ENCODE measurements at places on chromosomes 11 and 22.

DNA sequence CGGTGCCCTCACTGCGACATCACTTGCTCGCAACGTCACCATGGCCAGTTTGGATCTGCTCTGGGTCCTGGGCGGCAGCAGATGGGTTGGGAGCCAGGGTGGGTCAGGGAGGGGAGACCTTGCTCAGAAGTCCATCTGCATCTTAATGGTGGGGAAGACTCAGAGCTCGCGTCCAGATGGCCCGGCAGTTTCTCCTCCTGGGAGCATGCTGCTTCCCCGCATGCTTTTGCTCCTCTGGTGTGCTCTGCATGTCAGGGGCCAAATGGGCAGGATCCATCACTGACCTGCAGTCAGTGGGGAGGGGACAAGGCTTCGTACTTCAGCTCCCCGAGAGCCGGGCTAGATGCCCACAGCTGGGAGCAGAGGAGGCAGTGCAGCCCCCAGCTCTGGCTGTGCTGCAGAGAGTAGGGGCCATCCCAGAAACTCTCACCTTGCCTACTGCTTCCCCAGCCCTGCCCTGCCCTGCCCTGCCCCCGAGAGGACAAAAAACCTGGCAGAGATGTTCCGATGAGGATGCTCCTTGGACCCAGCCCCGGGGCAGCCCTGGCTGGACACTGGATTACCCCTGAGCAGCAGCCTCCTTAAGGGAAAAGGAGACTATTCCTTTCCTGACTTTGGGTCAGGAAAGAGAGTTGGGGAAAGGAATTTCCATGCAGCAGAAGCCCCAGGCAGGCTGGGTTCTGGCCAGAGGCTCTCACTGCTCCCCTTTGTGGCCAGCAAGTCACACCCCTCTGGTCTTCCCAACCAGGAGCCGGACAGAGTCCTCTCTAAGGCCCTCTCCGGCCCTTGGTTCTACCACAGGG, 149.9 kb downstream of the PKNOX2 start:
- DNase-seq: no peak

GRCh38 chr11:7351228-7351627, 99.5 kb downstream of the SYT9 start:
- DNase-seq: no peak

- peak; percentile 48 for DNase-seq
These were observed 56.7 kb upstream of the RAB38 start for GRCh38 chr11:88231894-88232482.

GRCh38 chr11:33558097-33558496, 142.5 kb downstream of the C11orf91 start:
- DNase-seq: no peak

DNA sequence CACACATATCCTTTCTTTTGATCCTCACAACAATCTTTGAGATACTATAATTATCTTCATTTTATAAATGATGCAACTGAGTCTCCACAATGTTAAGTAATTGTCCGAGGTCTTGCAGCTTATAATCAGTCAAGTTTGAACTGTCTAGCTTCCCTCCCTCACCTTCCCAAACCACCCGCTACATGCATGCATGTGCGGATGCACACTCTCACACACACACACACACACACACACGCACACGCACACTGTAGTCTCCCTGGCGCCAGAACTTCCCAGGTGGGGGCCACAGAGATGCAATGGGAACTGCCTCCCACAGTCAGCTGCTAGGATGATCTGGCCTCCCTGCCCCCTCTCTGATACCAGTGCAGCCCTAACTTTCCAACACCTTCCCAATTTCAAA, 501.3 kb downstream of the BUD13 start:
- DNase-seq: no peak

GRCh38 chr22:26409719-26410335, 19.2 kb upstream of the ASPHD2 start:
- DNase-seq: no peak

DNA sequence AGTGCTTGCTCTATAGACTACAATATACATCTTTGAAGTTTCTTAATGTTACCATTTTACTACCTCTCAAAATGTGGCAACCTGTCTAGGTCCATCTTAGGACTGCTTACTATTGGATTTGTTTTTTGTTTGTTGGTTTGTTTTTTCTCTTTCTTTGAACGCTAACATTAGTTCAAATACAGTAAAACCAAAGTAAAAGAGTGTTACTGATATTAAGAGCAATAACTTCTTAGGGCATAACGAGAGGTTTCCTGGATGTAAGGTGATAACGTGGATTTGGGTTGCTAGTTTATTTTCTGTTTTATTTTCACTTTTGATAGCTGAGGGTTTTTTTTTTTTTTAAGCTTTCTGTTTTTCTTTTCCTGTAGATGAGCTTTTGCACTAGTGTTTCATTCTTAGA, 43.6 kb downstream of the TMEM135 start:
- peak; percentile 14 for DNase-seq

DNA sequence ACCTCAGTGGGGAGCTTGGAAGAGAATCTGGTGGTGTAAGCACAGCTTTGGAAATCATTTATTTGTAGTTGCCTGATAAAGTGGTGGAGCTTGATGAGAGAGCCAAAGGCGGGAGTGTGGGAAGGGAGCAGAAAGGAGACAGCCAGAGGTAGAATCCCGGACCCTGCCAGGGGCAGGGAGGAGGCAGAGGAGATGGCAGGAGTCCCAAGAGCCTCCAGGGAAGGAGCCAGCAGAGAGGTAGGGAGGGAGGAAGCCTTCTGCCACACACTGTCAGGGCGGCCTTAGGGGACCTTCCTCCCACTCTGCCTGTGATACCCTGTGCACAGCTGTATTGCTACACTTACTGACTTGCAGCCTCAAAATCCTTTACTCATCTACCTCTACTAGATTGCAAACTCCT, 15.4 kb downstream of the SCUBE2 start:
- no peak for DNase-seq

GRCh38 chr11:123419731-123420452, 10.2 kb upstream of the GRAMD1B start:
- DNase-seq: no peak

GRCh38 chr11:8105666-8106065, 24.7 kb downstream of the TUB start:
- DNase-seq: no peak

DNA sequence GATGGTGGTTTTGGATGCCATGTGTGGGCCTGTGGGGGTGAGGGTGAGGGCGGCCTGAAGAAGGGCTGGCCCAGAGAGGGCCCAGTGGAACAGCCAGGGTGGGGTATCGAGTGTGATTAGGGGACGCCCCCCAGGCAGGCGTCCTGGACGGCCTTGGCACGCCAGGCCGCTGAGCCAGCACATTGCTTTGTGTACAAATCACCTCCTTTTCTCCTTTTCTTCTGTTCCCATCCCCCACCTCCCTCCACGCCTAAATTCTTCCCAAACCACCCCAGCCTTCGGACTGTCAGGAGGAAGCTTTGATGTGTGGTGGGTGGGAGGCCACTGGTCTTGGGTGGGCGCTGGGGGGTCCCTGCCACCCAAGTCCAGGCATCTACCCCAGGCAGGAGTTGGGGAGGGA, 7.8 kb upstream of the CD248 start:
- no peak for DNase-seq

- DNase-seq: peak; percentile 19
These were observed 10.8 kb upstream of the MS4A13 start for GRCh38 chr11:60504219-60504905.
